Activated naive CD4-positive, alpha-beta T cell treated with anti-CD3 and anti-CD28 coated beads, Interleukin-2, amount 50 U/mL, for 72 hours (primary cell): ENCODE measurements at places on chromosomes 4 and X. TPM values are rescaled to one million over a fixed set of nuclear protein-coding genes. Genes with fewer than 3 reads are reported as not detected.

The HPGD gene
- total RNA-seq = 3.1 TPM

DNA sequence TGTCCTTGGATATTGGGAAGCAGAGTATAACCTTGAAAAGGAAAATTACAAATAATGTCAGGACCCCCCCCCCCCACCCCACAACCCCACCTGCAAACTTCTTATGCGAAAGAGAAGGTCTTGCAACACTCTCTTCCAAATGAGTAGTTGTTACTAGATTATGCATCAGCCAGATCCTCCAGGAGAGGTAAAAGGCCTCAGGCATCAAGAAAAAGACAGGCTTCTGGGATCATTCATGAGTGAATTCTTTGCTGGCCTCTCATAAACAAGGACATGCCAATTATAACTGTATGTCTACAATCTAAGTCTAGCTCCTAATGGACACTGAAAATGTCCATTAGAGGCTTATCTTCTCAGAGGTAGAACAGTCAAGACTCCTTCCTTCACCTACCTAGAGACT lies 1443.3 kb downstream of the RAPGEF2 start:
- DNase-seq = no peak

The GUCY1B1 gene
- 0.20 TPM for total RNA-seq

The CCDC120 gene
- 5.7 TPM for total RNA-seq

DNA sequence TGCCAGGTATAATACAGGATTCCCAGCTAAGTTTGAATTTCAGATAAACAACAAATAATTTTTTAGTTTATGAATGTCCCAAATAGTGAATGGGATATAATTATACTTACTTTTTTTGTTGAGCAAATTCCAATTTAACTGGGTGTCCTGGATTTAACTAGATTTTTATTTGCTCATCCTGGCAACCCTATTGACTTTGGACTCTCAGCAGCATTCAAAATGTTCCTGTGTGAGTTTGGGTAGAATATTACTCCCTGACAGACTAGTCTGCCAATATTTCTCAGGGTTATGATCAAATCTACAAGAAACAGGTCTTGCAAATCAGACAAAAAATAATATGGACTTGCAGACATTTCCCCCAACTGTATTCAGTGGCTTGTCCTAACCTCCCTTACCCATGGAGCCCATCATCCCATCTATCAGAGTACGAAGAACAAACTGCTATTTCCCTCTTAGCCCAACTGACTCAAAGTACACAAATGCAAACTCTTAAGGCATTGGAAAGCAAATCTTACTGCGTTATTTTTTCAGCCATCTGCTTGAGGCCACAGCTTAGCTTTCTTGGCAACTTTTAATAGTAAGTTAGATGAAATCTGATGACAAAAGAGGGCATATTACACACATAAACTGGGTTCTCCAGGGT lies 20.7 kb downstream of the SETD7 start:
- no peak for DNase-seq

The KCTD8 gene
- not detected for total RNA-seq
